ENCODE measurements at places on chromosomes 5 and 9.

GRCh38 chr5:14871214-14872069 is at the start of gene ANKH:
Gene ANKH, minus strand, starts transcription at chr5:14871778. Its CDS starts 331 bp downstream, at chr5:14871447.
- peak; percentile 69 for DNase-seq

GRCh38 chr9:135858491-135859185 is 48.7 kb downstream of the CAMSAP1 start:
- peak; percentile 7 for DNase-seq

GRCh38 chr5:133732536-133732935 is 120.2 kb upstream of the FSTL4 start:
- DNase-seq: no peak

- DNase-seq: no peak
Measured at GRCh38 chr5:151208481-151208914, 15.4 kb downstream of the CCDC69 start.

- no peak for DNase-seq
Measured at GRCh38 chr5:88682881-88683361, 200.1 kb downstream of the MEF2C start.

DNA sequence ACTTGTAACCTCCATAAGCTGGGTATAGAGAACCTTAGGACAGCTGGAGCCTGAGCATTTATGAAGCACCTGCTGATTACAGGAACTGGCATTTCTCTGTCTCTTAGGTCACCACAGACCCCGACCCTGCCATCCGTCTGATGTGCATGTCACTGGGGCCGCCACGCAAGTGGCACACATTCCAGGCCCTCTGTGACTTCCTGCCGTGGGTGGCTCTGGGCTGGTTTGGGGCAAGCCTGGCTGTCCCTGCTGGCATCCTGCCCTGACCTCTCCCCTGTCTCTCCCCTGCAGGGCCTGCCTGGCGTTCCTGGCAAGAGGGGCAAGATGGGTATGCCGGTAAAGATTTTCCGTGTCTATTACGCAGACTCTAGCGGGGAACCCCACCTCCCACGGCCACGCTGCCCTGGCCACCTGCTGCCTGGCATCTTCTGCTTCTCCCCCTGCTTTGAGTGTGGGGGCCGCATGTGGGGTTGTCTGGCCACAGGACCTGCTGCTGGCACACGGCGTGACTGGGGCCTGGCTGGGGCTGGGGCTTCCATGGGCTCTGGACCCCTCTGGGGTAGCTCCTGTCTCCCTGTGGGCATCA is 55.4 kb downstream of the COL27A1 start:
- no peak for DNase-seq

Measured in stromal cell of bone marrow (primary cell).